ENCODE measurements at places on chromosomes 13 and 19.
A peak's percentile ranks its signal among the peaks of the same experiment; 100 is the strongest.

GRCh38 chr19:5718037-5718578 is 1.8 kb downstream of the LONP1 start:
- no peak for DNase-seq

GRCh38 chr13:19881641-19882040 is 18.2 kb upstream of the ZMYM5 start:
- DNase-seq, result no peak

DNA sequence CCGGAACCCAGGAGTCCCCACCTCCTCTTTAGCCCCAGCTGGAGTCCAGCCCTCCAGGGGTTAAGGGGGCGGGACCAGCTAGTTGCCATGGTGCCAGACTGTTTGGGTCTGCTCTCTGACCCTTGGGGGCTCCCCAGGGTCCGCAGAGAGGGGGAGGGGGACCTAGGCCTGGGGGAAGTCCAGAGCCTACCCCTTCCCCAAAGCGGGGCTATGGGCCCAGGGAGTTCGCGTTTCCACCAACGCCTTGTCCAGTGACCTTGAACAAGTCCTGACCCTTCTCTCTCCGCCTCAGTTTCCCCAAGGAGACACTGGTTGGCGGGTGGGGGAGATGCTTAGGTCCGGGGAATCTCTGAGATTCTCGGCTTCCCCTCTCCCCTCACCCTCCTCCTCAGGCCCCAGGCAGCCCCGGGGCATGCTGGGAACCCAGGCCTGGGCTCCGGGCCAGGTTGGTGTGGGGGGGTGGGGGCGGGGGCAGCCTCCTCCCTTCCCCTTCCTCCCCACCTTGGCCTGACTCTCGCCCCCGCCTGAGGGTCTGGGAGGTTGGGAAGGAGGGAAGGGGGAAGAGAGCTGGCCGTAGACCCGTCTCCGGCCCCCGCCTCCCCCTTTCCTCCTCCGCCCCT is 2.6 kb upstream of the SPACA6 start:
- peak; percentile 85 for DNase-seq

GRCh38 chr13:70380809-70381208 is 272.6 kb upstream of the KLHL1 start:
- no peak for DNase-seq

DNA sequence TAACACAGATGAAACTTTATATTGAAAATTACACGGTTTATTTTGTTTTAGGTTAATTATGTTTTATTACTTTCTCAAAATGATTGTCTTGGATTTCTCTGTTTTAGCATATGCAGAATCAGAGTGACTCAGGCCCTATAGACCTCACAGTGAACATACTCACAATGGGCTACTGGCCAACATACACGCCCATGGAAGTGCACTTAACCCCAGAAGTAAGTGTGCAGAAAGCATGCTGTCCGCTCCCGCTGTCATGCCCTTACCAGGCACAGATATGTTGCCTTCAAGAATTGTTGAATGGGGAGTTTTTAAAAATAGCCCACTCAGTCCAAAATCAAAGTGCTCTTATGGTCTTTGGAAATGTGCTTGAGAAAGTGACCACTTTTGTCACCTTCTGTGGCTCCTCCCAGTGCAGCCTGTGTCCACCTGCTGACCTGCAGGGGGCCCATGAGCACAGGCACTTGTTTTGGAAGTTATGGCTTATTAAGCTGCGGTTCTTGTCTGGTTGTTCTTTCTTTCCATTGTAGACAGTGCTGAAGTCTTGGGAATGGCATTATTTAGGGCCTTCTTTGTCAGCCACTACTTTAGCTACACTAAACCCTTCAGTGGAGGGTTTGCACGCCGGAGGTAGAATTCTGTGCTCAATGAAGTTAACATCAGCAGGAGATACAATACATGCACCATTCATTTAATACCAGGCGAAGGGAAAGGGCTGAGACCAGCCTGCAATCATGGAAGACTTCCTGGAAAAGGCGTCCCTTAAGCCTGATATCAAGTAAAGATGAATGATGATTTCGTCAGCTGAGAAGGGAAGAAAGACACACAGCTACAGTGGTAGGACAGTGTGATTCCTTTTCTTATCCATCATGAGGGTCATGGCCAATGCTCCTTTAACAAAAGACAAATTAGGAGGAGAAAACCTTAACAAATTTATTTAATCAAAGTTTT is 36.7 kb downstream of the CUL4A start:
- peak; percentile 47 for DNase-seq

GRCh38 chr13:45989607-45990006 is 62.9 kb downstream of the ZC3H13 start:
- DNase-seq, result no peak

DNA sequence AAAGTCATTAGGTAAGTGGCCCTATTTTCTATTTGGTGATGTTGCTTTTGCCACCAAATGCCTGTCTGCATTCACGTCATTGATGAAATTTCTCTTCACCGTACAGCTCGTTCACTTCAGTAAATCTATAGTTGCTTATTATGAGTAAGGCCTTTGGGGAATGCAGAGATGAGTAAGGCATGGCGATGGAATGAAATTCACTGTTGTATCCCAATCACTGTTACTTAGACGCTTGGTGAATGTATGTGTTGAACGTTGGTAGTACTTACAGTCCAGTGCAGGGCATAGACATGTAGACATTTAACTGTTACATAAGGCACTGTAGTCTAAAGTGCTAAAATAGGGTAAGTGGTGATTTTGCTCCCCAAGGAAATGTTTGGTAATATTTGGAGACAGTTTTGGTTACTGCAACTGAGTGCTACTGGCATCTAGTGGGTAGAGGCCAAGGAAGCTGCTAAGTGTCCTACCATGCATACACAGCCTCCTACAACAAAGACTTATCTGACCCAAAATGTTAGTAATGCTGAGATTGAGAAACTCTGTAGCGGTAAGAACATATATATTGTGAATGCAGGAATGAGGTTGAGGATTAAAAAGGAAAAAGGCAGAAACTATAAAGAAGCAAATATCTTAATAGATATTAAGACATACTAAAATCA is 5.8 kb downstream of the AKAP11 start:
- no peak for DNase-seq

GRCh38 chr13:36432106-36432544 is at the start of gene CCNA1:
TSS of gene CCNA1 (plus strand) at chr13:36432495. CDS start at chr13:36433057, 562 bp downstream.
- peak; percentile 93 for DNase-seq

GRCh38 chr19:597406-598315 is 8.0 kb downstream of the HCN2 start:
- no peak for DNase-seq

- DNase-seq, result no peak
Measured at GRCh38 chr13:99965329-99966000, 6.1 kb downstream of the ZIC5 start.

GRCh38 chr13:76792731-76793347 is 93.4 kb downstream of the KCTD12 start:
- no peak for DNase-seq

DNA sequence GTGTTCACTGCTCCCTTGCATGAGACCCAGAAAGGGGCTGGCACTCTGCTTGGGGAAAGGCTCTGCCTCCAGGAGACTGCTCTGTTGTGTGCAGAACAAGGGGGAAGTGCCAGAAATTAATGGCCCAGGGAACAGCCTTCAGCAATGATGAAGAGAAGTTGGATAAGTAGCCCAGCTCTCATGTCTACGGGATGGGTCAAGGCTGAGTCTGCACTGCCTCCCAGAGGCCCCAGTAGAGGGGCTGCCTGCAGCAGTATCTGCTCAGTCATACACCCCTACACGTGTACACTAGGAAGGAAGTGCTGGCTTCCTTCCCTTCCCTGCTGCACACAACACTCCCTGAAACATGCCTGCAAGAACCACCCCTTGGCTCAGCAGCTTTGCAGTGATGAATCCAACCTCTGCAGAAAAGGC is 54.6 kb upstream of the URI1 start:
- DNase-seq, result peak; percentile 30

GRCh38 chr19:7427944-7428343 is 60.9 kb downstream of the PEX11G start:
- no peak for DNase-seq

GRCh38 chr19:3176715-3177501 is 1.7 kb upstream of the S1PR4 start:
- DNase-seq, result peak; percentile 59

DNA sequence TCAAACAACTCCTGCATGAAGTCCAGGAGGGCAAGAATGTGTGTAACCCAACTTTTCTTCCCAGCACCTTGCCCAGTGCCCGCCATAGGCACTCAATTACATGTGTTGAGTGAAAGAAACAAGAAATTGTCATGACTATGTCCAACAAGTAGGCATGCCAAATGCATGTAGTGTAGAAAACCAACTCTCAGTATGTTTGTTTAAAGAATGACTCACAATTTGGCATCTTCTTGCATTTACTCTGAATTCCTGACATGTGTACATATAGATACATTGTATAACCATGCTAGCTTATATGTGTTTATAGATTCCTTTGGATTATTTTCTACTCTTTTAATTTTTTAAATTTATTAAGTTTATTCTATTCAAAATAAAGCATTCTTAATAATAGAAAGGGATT is 305.0 kb downstream of the EFNB2 start:
- DNase-seq, result no peak

GRCh38 chr13:62337109-62337880 is 921.6 kb upstream of the PCDH20 start:
- no peak for DNase-seq

DNA sequence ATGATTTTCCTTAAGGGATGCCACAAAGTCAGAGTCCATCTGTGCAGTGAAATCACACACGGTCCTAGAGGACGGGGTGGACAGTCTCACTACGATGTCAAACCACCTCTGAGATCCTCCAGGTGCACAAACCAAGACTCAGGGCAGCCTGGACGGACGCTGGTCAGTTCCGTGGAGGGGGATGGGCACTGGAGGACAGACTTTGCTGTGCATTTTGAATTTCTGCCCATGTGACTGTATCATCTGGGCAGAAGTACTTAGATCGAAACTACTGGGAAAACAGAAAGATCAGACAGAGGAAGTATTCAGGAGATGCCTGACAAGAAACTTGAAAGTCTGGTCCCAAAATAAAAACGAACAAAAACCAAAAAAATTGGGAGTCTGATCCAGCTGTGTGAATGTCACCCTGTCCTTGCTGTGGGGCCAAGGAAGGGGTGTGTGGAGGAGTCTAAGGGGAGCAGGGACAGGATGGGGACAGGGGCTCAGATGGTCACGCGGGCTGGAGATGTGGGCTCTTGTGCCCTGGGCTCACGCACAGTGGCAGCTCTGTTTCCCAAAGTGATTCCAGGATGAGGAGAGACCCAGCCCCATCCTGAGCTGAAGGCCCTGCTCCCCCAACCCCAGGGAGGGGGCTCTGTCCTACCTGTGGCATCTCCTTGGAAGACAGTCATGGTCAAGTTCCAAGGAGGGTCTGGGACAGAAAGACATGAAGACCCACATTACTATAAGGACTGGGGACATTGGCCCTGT is 1.5 kb downstream of the SIGLEC8 start:
- DNase-seq, result no peak

GRCh38 chr19:38004186-38004520 is 97.1 kb downstream of the SIPA1L3 start:
- DNase-seq, result no peak

DNA sequence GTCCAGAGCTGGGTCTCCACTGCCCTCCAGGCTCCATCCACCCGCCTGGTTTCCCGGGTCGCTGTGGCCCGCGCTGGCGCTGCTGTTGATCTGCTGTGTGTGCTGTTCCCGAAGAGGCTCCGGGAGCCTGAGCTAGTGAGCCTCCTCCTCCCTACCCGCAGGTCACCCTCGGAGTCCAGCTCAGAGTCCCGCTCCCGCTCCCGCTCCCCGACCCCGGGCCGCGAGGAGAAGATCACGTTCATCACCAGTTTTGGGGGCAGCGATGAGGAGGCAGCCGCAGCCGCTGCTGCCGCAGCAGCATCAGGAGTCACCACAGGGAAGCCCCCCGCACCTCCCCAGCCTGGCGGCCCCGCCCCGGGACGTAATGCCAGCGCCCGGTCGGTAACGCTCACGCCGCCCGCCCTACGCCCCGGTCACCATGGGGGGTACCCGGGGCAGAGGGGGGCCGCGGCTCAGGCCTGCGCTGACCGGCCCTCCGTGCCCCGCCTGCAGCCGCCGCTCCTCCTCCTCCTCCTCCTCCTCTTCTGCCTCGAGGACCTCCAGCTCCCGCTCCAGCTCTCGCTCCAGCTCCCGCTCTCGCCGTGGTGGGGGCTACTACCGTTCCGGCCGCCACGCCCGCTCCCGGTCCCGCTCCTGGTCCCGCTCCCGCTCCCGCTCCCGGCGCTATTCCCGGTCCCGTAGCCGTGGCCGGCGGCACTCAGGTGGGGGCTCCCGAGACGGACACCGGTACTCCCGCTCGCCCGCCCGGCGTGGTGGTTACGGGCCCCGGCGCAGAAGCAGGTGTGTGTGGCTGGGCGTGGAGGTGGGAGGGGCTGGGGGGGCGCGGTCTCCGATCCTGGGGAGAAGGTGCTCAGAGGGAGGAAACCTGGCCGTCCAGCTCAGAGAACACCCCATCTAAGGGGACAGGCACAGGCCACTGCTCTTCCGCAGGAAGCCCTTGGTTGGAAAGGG is 12.2 kb downstream of the ZNF296 start:
- peak; percentile 64 for DNase-seq

DNA sequence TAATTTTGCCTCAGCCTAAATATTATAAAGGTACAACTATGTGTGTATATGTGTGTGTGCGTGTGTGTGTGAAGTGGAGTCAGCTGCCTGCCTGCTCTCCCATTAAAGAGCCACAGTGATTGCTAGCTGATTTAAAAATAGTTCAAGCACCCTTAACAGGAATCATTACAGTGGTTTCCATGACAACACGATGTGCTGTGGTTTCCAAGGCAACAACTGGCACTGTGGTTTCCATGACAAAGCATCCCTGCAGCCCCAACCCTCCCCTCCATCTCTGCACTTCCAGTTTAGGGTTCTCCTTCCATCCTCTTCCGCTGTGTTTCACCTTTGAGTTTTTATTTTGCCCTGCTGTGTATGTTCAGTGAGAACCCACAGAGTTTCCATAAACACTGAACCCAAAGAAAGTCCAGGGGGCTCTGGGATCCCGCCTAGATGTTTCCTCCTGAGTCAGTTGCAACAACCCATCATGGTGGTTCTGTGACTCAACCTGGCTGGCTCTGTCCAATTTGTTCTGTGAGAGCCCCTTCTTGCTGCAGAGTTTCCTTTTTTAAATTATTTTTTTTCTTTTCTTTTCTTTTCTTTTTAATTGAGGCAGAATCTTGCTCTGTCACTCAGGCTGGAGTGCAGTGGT is 7.1 kb upstream of the PNMA8A start:
- DNase-seq, result peak; percentile 90

GRCh38 chr13:37059848-37060192 is 332 bp upstream of the SUPT20H start:
- no peak for DNase-seq

- no peak for DNase-seq
Measured at GRCh38 chr13:87792878-87793277, 121.7 kb downstream of the SLITRK5 start.

GRCh38 chr19:56808717-56809392 is 31.7 kb downstream of the PEG3 start:
- DNase-seq, result no peak

DNA sequence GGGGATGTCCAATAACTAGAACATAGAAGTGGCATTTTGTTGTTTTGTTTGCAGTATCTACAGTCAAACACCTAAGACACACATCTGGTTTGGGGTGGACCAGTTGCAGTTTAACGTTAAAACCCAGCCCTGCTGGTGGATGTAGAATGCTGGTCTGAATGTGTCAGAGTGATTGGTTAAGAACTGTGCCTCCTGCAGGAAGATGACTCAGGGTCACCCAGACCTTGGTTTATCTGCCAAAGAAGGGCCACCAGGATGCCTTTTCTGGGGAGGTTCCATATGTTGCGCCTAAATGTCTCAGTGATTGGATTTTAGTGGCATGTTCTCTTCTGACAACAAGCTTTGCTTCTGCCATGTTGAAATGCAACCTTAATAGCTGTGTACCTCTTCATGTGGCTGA is 23.1 kb downstream of the ZNF536 start:
- no peak for DNase-seq
